GOT3 (cell line): ENCODE measurements at places on chromosomes 13 and 19.
A peak's percentile ranks its signal among the peaks of the same experiment; 100 is the strongest.

DNA sequence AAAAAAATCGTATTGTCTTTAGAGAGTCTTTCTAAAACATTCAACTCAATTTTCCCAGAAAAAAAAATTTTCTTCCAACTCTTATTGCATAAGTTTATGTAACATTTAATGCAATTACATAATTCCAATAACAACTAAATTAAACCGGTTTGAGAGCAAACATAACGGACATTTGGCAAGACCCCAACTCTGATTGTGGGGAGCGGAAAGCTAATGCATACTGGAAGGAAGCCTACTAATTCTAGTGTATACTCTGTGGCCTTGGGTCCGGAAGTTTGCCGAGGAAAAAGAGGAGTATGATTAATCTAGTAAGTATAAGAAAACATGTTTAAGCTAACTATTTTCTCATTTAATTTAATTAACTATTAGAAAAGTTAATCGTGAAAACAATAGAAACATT lies 21.3 kb upstream of the MIR17HG start:
- no peak for DNase-seq

- DNase-seq: peak; percentile 65
These were observed 4.2 kb downstream of the ADPRHL1 start for GRCh38 chr13:113448885-113449692.

DNA sequence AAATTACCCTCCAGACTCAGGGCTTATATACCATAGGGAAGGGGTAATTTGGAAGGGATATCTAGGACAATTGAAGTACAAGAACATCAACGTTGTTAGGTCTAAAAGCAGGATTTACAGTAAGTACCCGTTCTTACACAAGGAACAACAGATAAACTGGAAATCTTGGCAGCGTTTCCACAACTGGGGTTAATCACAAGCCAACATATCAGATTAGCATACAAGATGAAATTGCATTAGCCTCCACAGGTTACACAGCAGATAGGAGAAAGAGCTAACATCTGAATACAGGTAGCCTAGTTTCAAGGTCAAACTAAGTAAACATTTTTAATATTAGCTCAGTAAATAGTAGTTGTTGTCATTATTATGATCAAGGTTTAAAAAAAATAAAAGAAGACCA lies 1214.0 kb upstream of the PCDH20 start:
- no peak for DNase-seq

DNA sequence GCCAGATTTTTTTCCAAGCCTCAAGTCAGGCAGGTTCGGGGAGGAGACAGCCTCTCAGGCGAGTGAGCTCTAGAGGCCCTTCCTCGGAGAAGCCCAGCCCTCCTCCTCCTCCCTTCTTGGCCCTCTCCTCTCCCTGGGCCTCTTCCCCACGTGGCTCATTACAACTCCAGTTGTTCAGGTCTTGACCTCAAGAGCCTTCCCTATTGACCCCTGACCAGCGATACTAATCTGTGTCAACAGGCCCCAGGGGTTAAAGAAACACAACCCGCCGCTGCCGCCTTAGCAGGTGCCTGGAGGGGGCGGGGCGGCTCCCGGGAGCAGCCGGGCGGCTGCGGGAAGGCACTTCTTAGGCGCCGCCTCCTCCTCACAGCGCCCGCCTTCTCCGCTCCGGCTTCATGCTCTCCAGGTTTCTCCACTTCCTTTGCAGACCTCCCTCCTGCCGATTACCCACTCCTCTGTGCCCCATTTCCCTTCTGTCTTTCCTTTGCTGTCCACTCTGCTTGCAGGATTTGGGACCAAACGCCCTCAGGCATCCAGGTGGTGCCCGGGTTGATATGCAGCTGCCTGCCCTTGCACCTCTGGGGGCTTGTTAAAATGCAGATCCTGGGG lies 51.0 kb downstream of the LYL1 start:
- no peak for DNase-seq

- no peak for DNase-seq
These were observed 38.9 kb downstream of the IRS2 start for GRCh38 chr13:109747524-109747923.

DNA sequence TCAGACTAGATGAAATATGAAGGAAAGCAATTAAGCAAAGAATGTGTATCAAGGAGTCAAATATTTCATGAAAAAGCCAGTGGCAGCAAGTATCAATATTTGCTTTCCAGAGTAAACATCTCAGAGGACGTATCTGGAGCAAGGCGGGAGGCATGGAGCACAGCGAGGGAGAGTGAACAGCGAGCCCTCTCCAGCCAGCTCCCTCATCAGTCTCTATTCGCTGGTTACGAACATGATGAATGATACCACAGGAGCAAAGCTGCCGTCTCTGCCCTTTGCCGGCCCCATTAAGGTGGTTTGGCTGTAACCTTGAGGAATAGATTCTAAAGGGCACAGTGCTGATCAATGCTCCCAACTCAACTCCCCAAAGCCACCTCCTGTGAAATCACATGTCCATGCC lies 95.8 kb downstream of the CCNA1 start:
- DNase-seq: no peak

DNA sequence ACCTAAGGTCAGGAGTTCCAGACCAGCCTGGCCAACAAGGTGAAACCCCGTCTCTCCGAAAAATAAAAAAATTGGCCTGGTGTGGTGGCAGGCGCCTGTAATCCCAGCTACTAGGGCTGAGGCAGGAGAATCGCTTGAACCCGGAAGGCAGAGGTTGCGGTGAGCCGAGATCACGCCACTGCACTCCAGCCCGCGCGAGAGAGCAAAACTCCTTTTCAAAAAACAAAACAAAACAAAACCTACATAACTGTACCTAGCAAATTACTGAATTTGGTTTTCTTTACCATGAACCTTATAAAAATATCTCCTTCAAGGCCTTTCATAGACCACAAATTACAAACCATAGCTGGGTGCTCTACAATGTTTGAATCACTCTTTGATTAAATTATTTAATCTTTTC lies 760 bp downstream of the ZNF91 start:
- DNase-seq: no peak

GRCh38 chr13:73169971-73170370 lies 111.2 kb downstream of the KLF5 start:
- no peak for DNase-seq

DNA sequence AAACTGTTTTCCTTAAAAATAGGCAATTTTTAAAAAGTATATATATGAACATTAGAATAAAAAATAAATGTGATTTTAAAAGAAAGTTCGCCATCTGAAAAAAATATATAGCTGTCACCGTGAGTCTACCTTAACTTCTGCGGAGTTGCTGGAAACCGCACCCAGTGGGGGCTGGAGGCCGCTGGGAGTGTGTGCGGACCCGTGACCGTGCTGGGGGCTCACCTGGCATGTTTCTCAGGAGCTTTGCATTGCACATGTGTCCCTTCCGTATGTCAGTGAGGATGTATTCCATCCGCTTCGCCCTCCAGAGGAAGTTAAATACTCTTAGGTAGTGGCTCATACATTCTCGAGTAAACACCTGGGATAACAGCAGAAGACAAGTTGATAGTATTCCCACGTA lies 71.7 kb downstream of the TUBGCP3 start:
- DNase-seq: no peak

DNA sequence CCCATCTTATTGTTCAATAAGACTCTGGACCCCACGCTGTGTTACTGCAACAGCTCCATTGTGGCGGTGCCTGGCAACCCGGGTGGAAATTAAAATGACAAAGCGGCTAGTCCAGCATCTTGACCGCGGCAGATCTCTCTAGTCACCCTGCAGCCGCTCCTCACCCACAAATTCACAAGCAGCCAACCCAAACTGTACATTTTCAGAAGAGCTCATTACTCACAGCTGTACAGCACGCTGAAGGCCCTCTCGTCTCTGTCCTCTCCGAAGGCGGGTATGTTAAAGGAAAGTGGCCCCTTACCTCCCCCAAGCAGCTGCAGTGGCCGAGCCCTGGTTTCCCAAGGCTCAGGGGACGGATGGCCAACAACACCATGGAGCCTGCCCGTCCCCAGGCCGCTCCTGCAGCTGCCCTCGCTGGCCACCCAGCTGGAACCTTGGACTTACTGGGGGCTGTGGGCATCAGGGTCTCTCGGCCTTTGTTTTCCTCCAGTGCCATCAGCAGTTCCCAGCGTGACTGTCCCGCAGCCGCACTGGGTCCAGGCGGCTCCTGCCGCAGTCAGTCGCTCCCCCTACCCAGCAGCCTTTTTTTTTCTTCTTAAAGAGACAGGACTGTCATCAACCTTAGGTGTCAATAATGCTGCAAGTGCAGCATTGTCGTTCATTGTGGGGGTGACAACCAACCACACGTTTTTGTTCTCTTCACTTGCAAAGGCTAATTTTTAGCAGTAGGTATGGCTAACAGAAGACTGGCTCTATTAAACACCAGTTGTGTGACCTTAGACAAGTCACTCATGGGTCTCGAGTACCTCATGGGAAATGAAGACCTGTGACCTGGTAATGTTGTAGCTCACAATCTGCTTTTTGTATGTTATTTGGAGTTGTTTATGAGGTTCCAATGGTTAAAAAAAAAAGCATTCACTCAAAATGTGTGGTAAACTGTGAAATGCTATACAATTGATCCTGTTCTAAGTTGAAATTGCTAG lies at the start of gene SACS:
TSS of gene SACS (minus strand) at position 532 of the 983 bp plus-strand sequence. CDS start 22,463 bp downstream, outside the sequence.
- DNase-seq: peak; percentile 12

- no peak for DNase-seq
These were observed 813 bp downstream of the ZNF296 start for GRCh38 chr19:45075301-45076028.
